ENCODE measurements at places on chromosomes 5 and 9.
A peak's percentile ranks its signal among the peaks of the same experiment; 100 is the strongest.

DNA sequence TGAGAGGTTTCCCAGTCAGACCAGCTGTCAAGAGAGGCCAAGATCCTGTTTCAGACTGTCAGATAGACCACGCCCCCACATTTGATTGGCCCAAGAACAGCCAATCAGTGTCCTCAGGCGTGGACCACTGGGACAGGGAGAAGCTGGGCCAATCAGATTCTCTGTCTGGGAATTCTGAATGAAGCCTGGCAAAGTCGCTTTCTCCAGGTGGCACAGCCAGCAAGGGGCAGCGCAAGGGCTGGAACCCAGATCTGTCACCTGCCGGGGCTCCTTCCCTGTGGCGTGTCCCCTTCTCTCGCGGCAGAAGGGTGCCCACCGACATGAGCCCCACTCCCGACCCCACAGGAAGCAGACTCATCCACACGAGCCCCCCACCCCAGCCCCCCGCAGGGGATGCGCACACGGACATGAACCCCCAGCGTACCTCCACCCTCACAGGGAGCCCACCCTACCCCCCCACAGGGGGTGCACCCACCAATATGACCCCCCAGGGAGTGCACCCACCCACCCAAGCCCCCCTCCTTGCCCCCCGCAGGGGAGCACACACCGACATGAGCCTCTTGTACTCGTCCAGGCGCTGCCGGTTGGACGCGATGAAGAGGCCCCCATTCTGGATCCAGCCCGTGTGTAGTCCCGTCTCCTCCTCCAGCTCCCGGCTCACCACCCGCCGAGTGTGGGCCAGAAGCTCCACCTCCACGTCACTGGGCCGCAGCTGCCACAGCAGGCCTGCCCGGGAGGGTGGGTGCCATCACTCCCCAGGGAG, 6.1 kb downstream of the SARDH start:
- DNase-seq, result no peak

DNA sequence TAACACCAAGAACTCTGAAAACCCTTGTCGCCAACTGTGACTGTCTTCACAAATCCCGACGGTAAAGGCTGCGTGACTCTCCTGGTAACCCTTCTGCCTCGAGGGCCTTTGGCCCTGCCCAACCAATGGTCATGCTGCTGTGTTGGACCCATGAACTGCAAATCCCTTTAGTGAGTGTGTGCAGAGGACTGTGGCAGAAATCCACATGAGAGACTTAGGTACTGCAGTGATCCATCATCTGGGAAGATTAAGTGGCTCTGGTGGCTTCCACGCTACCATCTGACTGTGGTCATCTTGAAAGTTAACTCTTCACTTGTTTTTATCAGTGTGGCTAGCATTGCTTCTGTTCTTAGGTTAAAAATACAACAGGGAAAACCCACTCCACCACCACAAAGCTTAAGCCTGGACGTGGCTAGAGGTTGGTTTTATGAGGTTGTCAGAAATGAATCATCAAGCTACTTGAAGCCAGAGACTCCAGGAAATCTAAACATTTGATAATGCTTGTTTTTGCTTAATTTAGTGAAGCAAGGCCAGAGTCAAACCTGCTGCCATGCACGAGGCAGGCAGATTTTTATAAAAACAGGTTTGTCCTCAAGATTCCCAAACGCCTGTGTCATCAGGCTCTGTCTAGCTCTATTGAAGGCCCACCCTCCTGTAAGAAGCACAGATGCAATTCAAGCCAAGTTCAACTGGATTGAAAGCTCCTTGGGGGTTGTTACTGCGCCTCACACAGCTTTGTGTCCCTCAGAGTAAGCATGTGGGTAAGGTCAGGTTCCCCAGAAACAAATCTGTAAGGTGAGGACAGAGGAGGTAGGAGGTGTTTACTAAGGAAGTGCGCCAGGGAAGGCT, 52.7 kb upstream of the ERCC6L2 start:
- no peak for DNase-seq

- no peak for DNase-seq
Measured at GRCh38 chr5:139774980-139775661, 20.5 kb upstream of the PSD2 start.

DNA sequence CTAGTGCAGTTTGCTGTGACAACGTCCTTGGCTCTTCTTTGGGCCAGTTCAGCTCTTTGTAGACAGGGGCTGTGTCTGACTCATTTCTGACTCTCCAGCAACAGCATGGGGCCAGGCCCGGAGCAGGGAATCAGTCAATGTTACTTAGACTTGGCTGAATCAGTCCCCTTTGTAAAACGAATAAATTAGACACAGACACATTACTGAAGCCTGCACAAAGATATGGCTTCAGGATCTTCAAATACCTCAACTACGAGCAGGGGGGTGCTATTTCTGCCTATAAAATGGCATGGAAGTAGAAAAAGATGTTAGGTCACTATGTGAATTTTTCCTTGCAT, 204.7 kb downstream of the TTLL11 start:
- no peak for DNase-seq

- no peak for DNase-seq
Measured at GRCh38 chr9:134370213-134370492, 43.9 kb downstream of the RXRA start.

DNA sequence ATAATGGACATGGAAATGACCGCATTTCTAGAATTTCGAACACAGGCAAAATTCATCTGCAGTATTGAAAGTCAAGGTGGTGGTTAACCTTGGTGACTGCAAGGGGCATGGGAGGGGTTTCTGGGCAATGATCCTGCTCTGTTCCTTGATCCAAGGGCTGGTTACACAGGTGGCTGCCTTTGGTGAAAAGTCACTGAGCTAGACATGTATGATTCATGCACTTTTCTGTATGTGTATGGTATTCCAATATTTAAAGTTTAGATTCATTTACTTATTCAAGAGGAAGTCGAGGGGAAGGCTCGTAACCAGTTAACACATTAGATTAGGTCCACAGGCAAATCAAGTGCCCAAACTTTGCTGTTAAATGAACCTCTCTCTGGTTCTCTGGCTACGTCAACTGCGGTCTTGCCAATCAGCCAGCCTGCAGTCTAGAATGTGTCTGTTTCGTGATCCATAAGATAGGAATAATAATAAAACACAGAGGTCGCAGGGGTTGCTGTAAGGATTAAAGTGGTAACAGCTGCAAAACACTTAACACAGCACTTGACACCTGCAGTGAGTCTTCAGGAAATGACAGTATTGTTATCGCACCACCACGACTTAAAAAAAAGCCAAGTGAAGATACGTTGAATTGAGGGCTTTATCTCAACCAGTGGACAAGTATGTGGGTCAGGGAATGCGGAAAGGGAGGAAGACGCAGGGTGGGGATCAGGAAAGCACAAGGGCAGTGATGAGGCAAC, 92.5 kb downstream of the TLE1 start:
- DNase-seq, result no peak

- no peak for DNase-seq
Measured at GRCh38 chr5:80141681-80142080, 106.5 kb downstream of the THBS4 start.

DNA sequence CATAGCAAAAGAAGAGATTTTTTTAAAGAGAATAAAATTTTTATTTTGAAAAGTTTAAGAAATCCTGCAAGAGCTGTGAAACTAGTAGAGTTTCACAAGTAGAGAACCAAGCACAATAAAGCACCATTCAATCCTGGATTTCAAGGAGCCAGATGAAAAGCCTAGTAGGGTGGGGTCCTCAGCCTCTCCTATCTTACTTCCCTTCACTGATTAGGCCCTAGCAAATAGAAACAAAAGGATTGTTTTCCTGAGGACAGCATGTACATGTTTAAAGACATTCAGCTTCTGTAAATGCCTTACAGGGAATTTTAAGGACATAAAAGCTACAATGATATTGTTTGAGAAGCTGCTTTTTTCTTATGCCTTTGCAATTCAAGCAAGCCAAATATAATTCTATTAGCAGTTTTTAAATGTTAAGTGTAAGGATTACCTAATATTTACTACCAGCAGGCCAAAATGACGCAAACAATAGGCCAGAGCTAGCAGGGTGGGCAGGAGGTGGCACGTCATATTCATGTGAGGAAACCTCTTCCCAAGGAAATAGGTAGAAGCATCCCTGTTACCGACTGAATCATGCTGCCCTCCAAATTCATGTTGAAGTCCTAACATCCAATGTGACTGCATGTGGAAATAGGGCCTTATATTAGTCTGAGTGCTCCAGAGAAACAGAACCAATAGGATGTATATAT, 337.6 kb downstream of the MLLT3 start:
- DNase-seq, result no peak

DNA sequence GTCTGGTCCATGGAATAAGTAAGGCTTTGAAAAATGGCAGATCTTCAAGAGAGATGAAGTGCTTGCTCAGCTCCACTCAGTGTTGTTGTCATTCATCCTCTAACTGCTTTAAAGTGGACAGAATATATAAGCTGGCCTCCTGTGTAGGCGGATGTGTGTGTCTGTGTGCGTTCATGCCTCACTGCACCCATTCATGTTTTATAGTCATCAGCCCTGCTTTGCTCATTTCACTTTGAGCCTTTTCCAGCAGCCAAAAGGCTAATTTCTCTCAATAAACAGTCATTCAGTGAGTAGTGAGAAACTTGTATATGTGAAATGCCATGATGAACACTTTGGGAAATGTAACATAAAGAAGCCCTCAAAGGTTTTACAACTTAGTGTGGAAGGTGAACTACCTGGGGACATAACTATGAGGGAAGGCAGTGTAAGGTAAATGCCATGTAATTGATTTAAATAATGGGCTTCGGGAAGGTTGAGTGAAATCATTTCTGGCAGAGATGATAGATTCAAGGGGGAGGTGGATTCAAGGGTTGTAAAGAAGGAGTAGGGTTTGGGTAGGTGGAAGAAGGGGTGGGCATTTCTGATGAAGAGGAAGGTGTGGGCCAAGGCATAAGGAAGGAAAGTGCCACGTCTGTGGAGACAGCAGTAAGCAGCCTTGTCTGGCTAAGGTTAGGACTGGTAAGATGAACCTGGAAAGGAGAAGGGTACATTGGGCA, 15.7 kb downstream of the TTC23L start:
- peak; percentile 46 for DNase-seq

GRCh38 chr9:129558063-129558550, 62.8 kb downstream of the C9orf50 start:
- no peak for DNase-seq

DNA sequence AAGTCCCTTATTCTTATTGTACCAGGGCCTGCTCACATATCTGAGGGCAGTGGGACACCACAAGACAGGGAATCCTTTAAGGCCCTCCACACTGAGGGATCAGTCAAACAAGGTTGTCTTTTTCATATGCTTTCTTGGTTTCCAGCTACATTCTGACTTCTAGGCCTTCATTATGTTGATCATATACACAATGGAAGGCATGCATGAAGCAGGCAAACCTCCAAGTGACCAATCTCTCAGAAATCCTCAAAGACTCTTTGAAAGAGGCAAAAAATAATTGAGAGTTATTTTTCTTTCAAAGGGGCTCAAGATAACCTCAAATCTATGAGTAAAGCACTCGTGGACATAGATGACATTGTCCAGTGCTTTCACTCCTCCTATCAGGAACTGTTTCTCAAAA, 1195.9 kb upstream of the ACO1 start:
- DNase-seq, result no peak

GRCh38 chr9:31799953-31800609, 584.4 kb upstream of the ACO1 start:
- no peak for DNase-seq

DNA sequence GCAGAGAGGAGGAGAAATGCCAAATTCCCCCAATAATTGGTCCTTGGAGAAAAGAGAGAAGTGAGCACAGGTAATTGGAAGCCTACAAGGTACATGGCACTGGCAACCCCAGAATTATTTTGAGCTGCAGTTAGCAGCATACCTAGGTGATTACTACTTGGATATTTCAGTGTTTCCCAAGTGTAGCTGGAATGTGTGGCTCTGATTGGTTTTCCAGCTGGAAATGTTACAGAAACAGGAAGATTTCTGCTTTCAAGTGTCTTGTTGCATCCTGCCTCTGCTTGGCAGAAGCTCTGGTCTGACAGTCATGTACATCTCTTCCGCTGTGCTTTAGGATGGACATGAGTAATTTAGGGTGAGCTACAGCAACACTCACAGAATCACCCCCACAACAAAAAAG, 262.1 kb downstream of the ENC1 start:
- no peak for DNase-seq

DNA sequence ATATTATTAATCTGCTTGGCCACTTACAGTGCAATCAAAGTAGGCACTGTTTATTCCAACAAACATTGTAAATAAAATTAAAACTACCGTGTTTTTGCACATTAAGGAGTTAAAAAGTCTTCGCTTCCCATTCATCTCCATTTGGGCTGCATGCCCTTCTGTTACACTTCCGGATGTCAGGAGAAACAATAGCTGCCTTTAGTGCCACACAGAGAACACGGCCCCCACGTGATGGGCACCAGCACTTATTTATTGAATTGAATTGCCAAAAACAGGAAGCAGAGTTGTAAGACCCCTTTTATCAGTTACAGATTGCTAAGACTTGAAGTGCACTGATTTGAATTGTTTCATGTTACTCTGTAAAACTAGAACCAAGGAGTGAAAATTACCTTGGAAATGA, 80.4 kb downstream of the LHFPL2 start:
- no peak for DNase-seq

GRCh38 chr5:150461231-150461630, 11.7 kb upstream of the RPS14 start:
- DNase-seq, result no peak

DNA sequence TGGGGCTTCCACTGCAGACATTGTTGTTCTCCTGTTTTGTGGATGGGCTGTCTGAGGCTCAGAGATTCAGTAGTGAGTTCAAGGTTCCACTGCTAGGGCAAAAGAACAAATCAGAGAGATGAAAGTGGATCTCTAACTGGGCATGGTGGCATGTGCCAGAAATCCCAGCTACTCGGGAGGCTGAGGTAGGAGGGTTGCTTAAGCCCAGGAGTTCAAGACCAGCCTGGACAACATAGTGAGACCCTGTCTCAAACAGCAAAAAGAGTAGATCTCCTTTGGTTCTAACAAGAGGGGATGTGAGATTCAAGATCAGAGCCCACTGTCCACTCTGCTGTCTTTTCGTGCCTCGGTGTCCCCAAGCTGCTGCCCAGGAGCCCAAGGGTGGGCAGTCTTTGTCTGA, 11.8 kb upstream of the NDST1 start:
- no peak for DNase-seq

GRCh38 chr9:4666042-4666699, at the start of gene SPATA6L:
SPATA6L (minus strand) TSS chr9:4666480; CDS start chr9:4666250, 230 bp downstream.
- DNase-seq, result no peak

DNA sequence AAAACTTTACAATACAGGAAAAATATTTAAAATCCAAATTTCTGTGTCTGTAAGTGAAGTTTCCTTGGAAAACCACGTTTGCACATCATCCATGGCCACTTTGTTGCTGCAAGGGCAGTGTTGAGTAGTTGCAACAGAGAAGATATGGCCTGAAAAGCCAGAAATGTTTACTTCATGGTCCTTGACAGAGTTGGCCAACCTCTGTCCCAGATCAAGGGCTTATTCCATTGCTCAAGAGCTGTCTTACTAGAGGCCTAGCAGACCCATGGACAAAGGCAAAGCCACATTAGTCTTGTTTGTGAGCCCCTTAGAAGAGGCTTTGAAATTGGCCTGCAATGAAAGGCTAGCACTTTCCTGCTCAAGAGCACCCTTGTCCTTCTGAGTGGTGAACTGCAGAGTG, 119.4 kb downstream of the GAS1 start:
- DNase-seq, result no peak

- DNase-seq, result no peak
Measured at GRCh38 chr5:24188216-24188925, 456.4 kb downstream of the CDH10 start.
